ENCODE measurements at places on chromosomes 5 and 9.

DNA sequence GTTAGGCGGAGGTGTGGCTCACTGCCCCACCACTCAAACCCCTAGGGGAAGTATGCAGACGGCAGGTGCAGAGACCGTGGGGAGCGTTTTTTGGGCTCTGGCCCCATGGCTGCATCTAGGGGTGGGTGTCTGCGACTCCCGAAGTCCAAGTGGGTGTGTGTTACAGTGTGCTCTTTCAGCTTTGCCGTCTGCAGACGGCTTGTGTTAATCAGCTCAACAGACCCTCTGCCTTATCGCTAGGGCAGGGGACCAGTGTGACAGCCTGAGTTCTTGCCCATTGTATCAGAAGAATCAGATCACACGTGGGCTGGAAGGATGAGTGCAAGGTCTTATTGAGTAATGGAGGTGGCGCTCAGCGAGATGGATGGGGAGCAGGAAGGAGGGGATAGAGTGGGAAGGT is 162.8 kb downstream of the ENC1 start:
- no peak for DNase-seq

DNA sequence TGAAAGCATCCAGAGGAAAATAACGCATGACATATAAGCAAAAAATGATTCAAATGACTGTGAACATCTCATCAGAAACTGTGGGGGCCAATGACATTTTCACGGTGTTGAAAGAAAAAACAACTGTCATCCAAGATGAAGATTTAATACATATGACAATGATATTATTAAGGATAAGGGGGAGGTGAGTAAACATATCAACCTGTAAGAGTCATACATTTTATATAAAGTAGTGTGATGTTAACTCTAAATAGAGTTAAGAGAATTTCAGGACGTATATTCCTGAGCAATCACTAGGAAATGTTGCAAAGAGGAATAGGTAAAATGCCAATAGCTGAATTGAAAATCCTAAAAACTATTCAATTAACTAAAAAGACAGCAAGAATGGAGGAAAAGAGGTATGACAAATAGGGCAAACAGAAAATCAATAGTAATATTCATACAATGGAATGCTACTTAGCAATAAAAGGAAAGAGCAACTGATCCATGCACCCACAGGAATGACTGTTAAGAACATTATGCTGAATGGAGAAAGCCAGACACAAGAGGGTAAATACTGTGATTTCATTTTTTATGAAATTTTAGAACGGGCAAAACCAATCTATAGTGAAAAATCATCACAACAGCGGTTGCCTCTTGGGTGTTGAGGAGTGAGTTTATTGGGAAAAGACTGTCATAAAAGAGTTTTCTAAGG is 92.4 kb upstream of the JAK2 start:
- DNase-seq, result no peak

- DNase-seq, result peak; percentile 18
Measured at GRCh38 chr9:70480405-70480980, 66.0 kb upstream of the KLF9 start.

DNA sequence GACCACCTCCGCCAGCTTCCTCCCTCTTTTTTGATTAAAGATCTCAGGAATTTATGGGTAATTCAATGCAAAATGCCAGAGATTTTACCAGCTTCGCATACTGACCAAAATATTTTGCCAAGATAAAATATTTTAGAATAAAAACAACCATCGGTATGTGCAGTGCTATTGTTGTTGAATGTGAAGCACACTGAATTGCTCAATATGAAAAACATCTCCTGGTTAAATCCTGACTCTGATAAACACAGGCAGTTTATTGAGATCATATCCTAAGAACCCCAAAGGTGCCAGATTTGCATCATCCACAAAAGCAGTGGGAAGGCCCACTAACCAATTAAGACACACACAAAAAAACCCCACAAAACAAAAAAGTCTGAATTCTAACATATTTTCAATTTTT is 202.4 kb downstream of the GLIS3 start:
- DNase-seq, result no peak

GRCh38 chr5:83844449-83845068 is 123.9 kb upstream of the HAPLN1 start:
- no peak for DNase-seq

- DNase-seq, result peak; percentile 66
Measured at GRCh38 chr5:78569441-78569840, 79.1 kb downstream of the LHFPL2 start.

GRCh38 chr5:80655231-80655774 is 520 bp upstream of the DHFR start:
- DNase-seq, result no peak

- no peak for DNase-seq
Measured at GRCh38 chr5:1324719-1325190, 20.1 kb downstream of the CLPTM1L start.

- DNase-seq, result no peak
Measured at GRCh38 chr5:125075567-125075966, 329.1 kb upstream of the ZNF608 start.

GRCh38 chr5:154761046-154761736 is 6.0 kb downstream of the LARP1 start:
- no peak for DNase-seq

GRCh38 chr9:4082948-4083347 is 216.9 kb downstream of the GLIS3 start:
- no peak for DNase-seq

DNA sequence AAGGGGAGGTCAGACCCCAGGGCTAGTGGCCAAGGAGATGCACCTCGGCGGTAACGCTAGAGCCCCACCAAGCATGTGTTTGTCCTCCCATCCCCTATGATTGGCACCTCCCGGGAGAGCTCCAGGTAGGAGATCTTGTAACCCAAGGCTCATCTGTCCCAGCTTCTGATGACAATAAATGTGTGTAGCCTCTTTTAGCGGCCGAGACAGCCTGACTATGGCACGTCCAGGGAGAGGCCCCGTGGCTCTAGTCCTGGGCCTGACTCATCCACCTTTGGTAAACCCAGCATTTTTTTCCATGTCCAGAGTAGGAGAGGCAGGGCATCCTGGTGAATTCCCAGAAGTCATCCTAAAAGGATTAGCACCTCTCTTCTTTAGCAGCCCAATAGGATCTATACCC is 39.2 kb downstream of the IRF1 start:
- no peak for DNase-seq

- no peak for DNase-seq
Measured at GRCh38 chr5:95045181-95045965, 239.5 kb downstream of the MCTP1 start.

DNA sequence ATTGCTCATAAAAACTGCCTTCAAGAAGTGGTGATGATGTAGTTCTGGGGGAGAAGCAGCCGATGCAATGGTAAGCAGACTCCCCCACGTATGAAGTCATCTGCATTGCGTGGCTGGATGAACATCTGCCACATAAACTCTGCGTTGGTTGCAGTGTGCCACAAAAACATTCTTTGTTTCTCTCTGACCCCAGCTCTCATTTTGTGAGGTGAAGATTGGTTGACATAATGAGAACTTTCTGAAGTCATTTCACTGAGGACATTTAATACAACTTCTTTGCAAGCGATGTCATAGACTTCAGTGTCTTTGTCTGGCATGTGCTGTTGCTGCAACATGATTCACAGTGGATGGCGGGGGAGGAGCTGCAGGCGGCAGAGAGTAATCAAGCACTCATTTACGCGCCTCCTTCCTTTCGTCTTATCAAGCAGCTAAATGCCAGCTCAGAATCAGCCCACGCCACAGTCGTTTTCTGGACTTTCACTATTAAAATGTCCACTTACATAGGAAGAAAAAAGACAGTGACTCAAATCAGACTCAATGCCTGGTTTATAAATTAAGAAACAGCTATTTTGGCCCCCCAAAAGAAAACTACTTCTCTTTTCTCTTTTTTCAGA is 91.5 kb upstream of the NFIL3 start:
- no peak for DNase-seq

DNA sequence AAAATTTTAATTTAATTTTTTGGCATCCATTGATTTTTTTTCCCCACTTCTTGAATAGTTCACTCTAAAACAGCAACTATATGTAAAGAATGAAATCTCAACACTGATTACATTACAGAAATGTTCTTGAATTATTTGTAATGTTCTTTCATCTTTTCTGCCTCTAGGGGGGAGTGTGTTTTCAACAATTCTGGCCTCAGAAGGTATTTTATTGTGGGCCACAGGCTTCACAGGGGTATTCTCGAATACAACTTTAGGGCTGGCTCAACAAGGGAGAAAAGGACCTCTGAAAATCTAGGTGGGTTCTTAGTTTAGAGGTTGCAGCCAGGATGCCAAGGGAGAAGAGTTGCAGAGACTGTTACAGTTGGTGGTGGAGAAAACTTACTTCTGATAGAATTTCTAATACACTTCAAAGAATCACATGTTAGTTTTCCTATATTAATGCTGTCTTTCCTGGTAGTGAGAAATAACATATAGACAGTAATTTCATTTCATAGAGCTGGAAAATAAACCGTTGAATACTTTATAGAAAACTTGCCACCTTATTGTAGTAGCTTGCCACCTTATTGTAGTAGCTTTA is 3.6 kb upstream of the NPR3 start:
- DNase-seq, result no peak

- DNase-seq, result peak; percentile 78
Measured at GRCh38 chr5:149320791-149321330, 24.4 kb upstream of the GRPEL2 start.

DNA sequence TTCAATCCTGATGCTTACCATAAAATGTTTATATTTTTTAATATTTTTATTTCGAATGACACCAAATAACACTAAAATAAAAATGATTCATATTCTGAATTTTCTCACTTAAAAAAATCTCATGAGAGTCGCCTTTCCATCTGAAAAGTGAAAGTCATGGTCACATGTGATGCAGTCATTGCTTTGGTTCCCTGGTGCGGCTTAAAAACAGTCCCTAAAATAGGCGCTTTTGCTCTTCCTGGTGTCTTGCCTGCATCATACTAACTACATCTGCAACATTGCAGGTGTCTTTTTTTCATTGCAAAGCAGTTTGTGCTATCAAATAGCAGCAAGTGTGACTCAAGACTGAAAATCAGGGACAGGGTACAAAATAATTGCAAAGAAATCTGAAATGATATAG is 185.2 kb upstream of the NREP start:
- no peak for DNase-seq

DNA sequence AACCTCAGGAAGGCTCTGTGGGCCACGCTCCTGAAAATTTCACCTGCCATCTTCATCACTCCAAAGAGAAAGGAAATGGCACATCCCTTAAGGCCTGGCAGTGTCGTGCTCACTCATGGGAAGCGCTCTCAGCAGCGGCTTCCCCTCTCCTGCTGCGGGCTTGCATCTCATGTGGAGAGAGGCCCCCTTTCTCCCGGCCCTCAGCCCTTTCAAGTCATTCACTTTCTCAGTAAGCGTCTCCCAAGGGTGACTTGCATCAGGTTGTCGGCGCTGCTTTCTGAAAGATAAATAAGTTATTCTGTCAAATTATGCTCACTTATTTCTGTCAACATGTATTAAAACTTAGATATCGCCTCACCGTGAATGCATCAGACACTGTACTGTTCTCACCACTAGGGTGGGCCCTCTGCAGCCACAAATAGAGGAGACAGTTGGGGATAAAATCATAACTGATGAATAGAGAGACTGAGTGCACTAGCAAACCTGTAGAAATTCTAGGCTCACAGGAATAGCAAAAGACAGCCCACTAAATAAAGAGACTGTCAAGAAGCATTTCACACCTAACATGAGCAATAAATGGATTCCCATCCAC is 174.6 kb downstream of the RFK start:
- no peak for DNase-seq

- no peak for DNase-seq
Measured at GRCh38 chr9:123589361-123590239, 233.6 kb downstream of the CRB2 start.

DNA sequence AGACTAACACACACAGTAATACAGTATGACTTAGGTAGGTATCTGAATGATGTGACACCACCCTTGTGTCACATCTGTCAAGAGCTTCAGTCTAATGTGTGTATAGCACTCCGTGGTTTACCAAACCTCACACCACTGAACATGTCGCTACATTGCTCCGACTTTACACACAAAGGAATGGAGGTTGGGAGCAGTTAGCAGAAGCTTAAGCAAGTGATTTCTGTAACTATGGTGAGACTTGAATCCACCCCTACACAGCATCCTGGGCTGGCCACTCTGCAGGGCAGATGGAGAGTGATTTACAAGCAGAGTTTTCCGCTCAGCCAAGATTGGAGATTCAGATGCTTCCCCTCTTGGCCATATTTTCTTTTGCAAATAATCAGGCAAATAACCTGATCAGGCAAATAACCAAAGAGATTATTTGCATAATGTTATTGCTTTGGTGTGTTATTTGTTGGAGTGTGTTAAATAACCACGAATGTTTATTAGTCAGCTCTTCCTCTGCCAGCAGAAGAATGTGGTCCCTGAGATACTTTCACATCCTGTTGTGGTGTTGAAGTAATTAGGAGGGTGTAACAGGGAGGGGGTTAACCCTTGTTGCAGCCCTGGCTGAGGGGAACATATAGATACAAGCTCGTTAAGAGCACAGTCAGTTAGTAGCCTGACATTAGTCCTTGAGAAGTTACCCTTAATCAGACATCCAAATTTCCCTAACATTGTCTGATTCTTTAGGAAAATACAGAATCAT is 92.8 kb downstream of the SNX18 start:
- DNase-seq, result no peak

DNA sequence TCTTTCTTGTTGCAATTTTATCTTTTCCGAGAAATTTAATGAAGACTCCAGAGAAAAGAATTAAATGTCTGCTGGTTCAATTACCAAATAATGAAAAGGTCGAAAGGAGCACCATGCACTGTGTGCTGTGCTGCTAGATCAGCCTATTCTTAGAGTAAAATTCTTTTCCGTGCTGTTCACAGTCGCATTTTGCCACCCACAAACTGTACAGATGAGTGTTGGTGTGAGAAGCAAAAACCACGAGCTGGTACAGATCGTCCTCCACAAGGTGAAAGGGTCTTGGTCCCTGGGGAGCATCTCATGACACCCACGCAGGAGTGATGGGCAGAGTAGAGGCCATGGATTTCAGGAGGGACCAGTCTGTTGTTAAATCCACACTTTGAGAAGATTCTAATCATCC is 143.8 kb upstream of the PUM3 start:
- no peak for DNase-seq

GRCh38 chr9:109448223-109448622 is 49.9 kb downstream of the PTPN3 start:
- no peak for DNase-seq

DNA sequence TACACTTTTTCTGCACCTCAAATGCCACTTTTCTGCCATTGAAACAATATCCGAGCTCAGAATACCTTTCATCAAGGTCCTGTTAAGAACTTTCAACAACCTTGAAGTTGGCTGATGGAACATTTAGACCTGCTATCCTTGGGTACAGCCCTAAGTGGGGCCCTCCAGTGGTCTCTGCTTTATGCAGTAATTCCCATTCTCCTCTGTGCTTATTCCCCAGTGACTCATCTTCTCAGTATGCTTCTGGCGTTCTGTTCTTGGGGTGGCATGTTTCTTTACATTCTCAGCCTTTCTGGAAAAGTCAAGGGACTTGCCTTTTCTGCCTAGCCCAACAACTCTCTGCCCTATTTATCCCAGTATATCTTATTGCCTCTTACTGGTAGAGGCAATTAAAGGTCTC is 7.1 kb downstream of the ANP32B start:
- DNase-seq, result no peak

DNA sequence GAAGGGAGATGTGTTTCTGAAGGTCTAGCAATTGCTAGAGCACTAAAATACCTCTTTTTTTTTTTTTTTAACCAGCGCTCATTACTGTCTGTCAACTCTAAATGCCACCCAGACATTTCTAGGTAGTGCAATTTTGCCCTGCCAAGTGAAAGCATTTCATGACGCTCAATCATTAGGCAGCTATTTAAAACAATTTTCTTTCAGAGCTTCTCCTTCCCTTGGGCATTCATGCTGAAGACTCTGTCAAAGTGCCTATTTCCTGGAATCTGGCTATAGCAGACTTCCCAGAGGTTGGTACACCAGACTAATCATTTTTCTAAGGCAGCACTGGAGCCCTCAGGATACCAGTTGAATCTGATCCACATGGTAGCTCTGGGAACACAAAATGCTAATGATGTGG is 97.0 kb upstream of the ANKRD55 start:
- DNase-seq, result no peak
